D721Med (cell line): ENCODE measurements at places on chromosomes 4 and X.

DNA sequence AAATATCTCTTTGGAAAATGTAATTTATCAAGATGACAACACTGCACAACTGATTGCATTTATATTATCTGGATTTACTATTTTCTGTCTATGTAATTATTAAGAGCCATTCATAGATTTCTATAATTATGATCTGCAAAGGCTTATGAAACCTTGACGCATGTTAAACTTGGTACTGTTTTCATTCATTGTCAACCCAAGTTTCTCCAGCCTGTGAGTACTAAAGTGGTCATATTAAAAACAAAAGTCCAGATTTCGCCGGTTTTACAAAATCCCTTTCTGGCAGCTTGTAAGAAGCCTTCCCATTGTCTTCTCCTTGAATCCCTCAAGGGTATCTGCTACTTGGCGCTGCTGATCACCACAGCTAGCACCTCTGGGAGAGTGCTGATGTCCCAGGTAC, 19.7 kb upstream of the GRPR start:
- no peak for DNase-seq

GRCh38 chr4:128451270-128451905, 163.8 kb upstream of the PGRMC2 start:
- DNase-seq = no peak

- DNase-seq = no peak
Measured at GRCh38 chr4:115851918-115852766, 738.7 kb upstream of the NDST4 start.

GRCh38 chr4:156959298-156959702, 12.3 kb downstream of the PDGFC start:
- no peak for DNase-seq

- no peak for DNase-seq
Measured at GRCh38 chr4:110610940-110611831, 11.7 kb downstream of the PITX2 start.

DNA sequence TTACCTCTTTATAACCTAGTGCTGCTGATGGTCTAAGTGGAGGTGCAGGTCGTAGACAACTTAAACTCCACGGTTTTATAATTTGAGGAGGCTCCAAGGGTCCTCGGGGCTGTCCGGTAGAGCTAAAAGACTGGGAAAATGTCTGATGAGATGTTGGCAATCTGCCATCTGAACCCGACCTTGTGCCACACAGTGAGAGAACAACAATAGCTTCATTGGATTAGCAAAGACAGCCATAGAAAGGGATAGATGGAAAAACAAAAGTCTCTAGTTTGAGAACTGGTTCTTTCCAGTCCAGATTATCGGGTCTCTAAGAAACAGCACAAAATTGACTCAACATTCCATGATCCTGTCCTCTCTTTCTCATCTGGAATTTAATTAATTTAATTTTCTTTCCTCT, 31.6 kb downstream of the CD40LG start:
- DNase-seq = no peak

DNA sequence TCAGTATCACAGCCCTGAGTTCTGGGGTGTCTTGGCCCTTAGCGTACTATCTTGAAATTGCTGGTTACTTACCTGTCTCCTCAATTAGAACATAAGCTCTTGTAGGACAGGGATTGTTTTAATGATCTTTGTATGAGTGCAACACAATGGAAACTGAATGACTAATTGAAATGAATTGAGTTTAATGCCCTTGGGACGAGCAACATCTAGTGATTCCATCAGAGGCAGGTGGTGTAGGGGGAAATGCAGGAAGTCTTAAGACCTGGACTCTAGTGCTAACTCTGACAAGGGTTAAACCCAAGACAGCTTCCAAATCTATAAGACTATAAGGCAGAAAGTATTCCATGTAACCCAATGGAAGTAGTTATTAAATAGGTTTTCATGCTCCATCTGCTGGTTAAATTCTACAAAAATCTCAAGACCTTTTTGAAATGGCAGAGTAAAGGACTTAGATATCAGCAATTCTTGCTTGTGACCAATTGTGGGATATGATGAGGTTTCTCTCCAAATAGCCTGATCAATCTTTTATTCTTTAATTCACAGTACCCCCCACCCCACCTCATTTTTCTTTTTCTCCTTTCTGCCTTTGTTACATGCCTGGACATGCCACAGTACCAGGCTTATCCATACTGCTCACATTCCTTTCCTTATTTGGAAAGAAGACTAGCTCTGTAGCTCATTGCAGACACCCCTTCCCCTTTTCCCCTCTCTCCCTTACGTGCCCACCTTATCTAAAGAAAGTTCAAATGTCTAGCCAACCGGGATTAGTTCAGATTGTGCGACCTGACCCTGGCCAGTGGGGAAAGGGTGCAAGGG, 340.8 kb downstream of the PAPSS1 start:
- DNase-seq = no peak

DNA sequence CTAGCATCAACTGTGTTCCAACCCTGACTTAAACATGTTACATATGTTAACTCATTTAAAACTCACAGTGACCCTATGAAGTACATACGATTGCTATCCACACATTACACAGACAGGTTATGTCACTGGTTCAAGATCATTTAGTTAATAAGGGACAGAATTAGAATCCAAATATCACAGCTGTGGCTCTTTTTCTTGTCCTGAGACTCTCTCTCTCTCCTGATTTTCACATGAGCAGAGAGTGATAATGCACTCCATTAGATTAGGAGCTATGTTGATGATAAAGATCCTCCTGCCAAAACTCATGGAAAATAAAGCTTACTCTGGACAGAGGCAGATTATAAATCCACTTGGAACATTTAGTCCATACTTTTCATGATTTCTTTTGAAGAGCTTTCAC, 408.3 kb downstream of the PPARGC1A start:
- DNase-seq = no peak

- no peak for DNase-seq
Measured at GRCh38 chr4:148289740-148290139, 152.5 kb downstream of the NR3C2 start.

- DNase-seq = no peak
Measured at GRCh38 chrX:122582280-122582974, 601.7 kb upstream of the GRIA3 start.

DNA sequence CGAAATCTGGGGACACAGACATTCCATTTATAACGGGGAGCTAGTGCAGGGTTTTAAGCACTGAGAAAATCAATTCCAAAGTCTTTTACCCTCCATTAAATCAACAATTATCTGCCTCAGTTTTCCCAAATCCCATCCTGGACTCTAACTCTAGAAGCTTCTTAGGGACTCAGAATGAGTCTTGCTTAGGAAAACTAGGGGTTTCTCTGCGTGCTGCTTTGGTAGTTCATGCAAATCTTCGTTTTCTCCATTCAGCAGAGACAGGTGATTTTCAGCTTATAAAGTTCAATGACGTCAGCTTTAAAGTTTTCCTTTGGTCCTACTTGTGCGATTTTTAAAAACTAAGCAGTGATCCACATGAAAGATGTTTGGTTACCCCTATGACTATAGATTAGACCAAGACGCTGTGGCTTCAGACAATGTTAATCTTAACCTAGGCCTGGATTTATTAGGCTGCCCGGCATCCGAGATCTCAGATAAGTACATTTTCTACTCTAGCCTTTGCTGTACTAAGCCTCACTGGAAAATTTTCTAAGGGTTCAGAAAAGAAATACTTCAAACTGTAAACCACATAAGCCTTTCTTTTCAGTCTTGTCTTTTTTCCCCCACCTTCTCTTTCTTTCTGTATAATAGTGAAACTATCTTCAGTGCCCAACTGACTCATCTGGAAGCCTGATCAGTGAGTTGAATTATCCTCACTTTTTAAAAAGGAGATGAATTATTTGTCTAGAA, 121.4 kb upstream of the GATB start:
- no peak for DNase-seq

DNA sequence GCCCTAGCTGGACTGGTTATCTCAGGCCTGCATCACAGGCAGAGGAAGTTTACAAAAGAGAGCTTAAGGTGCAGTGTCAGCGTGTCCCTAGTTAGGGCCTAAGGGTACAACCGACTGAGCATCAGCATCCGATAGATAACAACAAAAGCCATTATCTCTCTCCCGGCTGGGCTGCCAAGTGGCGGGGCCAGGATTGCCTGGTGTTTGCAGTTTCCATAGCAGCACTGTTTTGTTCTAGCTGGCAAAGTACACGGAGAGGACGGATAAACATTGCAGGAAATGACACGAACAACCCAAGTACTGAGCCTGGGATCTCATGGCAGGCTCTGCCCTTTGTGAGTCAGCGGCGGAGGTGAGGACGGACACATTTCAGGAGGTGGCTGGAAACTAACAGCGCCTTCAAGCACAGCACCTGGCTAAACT, 104.7 kb upstream of the NOCT start:
- DNase-seq = no peak

DNA sequence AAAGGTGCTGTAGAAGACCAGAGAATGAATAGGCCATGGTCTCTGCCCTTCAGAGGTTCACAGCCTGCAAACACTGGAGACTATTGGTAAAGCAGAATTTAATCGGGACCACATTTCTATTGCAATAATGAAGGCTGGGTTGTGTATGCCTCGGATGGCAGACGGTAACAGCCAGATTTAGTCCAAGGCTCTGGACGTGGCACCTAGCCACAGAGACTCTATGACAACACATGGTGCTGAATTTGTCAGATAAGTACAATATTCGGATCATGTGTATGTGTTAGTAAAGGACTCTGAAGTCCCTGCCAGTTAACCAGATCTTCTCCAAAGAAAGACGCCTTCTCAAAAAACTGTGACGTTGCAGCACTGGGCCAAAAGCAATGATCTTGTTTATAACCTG, 129.0 kb downstream of the DCTD start:
- DNase-seq = no peak

GRCh38 chr4:115723621-115724020, 610.2 kb upstream of the NDST4 start:
- DNase-seq = no peak

DNA sequence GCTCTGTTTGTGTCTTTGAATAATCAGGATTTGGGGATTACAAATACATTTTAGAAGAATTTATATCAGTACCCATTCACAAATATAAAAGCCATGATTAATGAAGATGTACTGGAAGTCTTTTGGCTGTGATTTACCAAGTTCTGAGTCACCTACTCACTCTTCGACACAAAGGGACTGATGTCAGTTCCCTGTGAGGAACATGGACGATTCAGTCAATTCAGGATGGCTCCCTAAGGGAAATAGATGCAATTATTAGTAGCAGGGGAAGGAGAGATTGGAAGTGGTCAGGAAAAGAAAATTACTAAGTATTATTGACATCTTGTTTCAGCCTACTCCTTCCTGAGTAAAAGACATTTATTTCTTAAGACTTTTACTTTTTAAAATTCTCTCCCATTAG, 550.7 kb upstream of the SLIT2 start:
- no peak for DNase-seq

DNA sequence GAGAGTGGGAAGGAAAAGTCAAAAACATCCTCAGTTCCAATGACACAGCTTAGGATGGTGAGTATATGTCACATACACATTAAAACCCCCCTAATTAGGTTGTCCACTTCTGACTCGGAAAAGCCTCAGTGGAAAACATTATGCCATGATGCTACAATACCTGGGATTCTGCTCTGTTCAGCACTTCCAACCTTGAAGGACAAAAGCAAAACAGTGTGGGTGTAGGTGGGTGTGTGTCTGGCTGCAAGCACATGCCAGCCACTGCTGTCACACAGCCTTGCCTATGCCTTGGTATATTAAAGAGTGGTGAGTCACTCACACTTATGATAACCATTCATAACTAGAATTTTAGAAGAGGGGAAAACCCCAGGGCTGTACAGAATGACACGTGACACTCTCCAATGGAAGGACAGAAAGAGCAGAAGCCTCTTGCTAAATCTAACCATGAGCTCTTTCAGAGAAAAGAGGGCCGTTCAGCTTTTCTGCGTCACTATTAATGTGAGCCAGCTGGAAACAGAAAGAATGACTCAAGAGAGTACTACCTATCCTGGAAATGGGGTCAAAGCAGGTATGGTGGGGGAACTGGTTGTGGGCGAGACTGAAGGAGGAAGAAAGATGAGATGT, 159.6 kb downstream of the TET2 start:
- DNase-seq = no peak

DNA sequence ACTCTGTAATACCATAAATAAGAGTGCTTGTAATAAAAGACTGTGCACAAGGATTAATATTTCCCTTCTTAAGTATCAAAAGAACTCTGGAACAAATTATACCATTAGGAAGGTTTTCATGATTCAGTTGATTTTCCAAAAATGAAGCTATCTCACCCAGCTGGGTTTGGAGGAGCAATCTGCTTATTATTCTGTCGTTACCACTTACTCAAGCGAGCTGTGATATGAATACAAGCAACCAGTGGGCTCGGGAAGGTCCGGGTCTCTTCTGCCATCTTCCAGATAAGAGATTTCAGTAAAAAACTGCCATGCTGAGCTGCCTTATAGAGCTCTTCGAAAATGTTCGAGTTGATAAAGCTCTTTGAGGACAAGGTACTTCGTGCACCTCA, 15.3 kb downstream of the SMIM20 start:
- DNase-seq = no peak

- no peak for DNase-seq
Measured at GRCh38 chr4:34464196-34464595, 1780.1 kb downstream of the ARAP2 start.

- no peak for DNase-seq
Measured at GRCh38 chrX:121256647-121257046, 209.2 kb downstream of the GLUD2 start.

- no peak for DNase-seq
Measured at GRCh38 chrX:53713987-53714579, 27.6 kb upstream of the HUWE1 start.

GRCh38 chrX:16445166-16445752, 204.7 kb upstream of the S100G start:
- no peak for DNase-seq

DNA sequence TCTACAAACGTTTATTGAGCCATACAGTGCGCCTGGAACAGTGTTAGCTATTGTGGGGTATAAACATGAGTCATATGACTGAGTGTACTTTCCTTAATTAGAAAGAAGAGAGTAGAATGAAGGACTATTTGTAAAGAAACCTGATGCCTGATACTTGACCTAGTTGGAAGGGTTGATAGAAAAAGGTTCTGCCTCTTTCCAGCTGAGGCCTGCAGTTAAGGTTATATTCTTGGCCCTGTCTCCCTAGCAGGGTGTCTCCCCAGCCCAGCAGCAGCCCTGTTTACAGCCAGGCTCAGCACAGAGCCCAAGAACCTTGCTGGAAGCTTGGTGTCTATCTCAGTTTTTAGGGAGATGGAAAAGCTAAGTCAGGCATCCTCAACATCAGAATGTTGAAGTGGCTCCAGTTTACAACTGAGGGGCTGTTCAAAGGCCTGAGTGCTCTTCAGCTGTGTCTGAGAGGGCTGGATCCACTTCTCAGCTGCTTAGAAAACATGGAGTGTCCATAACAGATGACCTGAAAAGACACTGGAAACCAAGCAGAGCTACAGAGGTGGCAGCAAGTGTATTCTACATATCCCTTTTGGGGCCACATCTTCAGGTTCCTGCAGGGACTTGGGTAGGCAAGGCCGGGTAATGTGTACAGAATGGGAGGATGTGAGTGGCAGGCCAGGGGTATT, 21.6 kb downstream of the NYX start:
- no peak for DNase-seq

DNA sequence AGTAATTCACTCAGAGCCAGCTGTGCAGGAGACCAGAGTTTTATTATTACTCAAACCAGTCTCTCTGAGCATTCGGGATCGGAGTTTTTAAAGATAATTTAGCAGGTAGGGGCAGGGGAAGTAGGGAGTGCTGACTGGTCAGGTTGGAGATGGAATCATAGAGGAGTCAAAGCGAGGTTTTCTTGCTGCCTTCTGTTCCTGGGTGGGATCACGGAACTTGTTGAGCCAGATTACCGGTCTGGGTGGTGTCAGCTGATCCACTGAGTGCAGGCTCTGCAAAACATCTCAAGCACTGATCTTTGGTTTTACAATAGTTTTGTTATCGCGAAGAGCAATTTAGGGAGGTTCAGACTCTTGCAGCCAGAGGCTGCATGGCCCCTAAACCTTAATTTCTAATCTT, 63.6 kb downstream of the TRIM2 start:
- no peak for DNase-seq
